Fibroblast of skin of right biceps (primary cell): ENCODE measurements at places on chromosomes 7 and 10.

DNA sequence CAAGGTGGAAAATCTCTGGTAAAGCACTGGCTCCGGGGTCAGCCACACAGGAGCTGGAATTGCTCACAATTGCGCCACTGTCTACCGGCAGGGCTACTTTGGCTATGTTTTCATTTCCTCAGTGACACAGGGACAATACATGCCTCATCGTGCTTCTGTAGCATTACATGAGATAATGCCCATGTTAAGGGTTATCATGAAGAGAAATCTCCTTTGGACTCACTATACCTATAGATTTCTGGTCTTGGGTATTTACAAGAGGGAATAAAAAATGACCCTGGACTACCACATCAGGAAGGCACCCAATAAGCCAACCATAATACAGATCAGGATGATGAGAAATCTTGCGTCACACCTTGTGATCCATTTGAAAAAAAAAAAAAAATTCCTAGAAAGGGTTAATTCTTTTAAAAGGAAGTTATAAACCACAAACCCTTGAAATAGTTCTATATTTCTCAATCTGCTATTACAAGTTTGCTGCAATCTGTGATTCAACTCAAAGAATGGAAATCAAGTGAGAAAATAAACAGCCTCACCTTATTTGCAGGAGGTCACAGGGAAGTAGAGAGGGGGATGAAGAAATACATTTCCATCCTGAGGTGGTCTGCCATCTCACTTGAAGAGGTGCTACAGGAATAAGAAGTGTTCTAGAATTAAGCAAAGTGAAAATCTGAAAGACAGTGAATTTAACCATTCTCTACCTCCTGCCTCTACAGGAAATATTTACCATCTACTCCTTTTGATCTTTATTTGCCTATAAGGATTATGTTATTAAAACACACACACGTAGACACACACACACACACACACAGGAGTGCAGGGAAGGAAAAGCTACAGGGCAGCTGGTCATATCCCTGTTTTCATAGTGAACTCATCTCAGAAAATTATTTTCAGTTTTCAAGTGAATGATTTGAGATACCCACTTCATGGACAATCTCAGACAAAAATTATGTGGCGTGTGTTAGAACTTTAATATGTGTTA lies 231.3 kb upstream of the CELF2 start:
- peak; percentile 70 for DNase-seq

DNA sequence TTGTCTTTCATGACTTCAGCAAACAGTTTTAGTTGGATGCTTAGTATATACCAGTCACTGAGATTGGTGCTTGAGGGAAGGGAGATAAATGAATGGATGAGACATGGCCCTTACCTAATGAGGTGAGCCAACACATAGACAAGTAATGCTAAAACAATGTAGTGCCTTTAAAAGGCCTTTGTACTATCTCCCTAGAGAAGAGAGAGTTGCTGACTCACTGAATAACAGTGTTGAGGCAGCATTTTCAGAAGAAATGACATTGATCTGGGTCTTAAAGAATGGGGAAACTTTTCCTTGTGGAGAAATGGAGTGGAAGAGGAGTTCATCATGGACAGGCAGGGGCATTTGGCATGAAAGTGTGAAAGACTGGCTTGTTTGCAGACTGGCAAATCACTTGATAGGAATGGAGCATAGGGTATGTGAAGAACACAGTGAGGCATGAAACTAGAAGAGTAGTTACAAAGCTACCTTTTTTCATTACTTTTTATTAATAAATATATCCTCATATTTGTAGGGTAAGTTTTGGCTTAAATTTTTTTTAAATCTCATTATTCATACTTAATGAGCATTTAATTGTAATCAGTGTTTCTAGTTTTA lies 91.2 kb downstream of the KAT6B start:
- DNase-seq: peak; percentile 86

GRCh38 chr7:24889611-24890010 lies 90.4 kb downstream of the OSBPL3 start:
- no peak for DNase-seq

GRCh38 chr10:58179238-58179637 lies 88.5 kb downstream of the IPMK start:
- DNase-seq: no peak

- DNase-seq: peak; percentile 7
These were observed 116.0 kb downstream of the SLIT1 start for GRCh38 chr10:97069576-97070362.

GRCh38 chr10:22598478-22598877 lies 115.9 kb downstream of the PIP4K2A start:
- DNase-seq: no peak

GRCh38 chr10:43871545-43871944 lies 222.9 kb upstream of the ZNF32 start:
- no peak for DNase-seq

DNA sequence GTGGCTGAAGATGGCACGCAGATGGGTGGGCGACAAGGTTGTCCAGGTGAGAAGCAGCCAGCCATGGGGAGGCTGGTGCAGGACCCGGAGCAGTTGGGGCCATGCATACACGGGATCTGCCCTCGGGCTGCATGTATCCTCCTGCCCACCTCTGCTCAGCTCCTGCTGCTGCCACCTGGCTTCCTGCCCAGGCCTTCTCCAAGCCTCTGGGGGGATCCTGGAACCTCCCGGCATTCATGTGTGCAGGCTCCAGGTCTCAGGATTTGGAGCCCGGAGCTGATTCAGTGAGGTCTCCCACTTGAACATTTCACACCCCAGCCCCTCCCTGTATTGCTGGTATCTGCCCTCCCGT lies 27.0 kb downstream of the PDGFA start:
- no peak for DNase-seq

DNA sequence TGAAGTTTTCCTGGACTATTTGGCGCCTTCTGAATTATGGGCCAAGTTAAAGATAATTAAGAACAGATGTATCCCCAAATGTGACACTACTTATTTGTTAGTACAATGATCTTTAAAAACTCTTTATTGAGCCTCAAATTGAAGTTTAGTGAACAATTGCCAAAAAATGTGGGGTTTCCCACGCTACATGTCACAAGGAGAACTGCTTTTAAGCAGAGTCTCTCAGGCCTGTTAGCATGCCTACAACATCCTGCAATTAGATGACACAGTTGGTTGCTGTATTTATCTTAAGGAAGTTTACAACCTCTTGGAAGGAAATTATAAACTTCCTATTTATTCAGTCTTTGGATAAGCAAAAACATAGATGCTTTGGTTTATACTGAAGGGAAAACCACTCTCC lies 733.0 kb downstream of the TNS3 start:
- peak; percentile 82 for DNase-seq

- DNase-seq: no peak
These were observed 107.3 kb upstream of the TMEM72 start for GRCh38 chr10:44803862-44804261.

- no peak for DNase-seq
These were observed 25.4 kb downstream of the KAT6B start for GRCh38 chr10:74851831-74852230.

DNA sequence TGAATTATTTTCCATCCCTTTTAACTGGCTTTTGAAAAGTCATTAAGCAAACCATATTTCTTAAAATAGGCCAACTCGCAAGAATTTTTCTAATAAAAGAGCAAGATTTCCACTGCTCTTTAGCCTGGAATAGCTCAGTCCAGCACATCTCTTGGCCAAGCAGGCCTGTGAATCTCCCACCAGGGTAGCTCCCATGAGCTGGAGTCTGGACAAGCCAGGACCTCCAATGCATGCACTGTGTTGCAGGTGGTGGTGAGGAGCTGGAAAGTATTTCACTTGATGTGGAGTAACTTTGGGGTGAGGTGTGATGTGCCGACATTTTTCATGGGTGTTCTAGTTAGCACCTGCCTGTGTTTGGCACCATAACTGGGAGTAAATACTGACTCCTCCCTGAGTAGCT lies 117.3 kb upstream of the TBX20 start:
- no peak for DNase-seq

DNA sequence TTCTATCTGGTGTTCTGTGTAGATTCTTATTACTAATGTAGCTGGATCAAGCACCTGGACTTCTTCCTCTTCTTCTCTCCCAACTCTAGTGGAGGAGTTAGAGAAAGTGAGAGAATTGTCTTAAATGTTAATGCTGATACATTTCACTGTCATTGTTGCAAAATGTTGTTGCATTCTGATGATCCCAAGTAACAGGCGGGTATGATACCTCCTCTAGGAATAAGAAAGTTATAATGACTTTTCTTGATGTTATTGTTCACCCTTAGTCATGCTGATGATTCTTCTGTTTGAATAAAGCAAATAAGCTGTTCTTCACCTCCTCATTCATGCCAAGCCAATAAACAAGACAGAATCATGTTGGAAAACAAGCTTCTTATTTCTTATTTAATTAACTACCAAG lies 9.1 kb downstream of the CHRM2 start:
- no peak for DNase-seq

DNA sequence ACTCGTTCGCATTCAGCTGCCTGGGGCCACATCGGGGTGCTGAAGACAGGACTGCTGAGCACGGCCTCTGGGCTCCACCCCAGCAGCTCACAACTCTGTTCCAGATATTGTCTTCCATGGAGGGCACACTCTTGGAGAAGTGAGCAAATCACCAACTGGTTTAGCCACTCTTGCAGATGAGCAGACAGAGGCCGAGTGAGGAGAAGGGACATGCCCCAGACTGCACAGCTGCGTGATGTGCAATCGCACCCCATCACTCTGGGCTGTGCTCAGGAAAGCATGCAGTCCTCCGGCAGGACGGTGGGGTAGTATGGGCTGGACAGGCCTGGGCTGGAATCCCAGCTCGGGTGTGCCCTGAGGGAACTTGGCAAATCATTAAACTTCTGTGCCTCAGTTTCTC lies 111.6 kb downstream of the FAM53B start:
- no peak for DNase-seq

DNA sequence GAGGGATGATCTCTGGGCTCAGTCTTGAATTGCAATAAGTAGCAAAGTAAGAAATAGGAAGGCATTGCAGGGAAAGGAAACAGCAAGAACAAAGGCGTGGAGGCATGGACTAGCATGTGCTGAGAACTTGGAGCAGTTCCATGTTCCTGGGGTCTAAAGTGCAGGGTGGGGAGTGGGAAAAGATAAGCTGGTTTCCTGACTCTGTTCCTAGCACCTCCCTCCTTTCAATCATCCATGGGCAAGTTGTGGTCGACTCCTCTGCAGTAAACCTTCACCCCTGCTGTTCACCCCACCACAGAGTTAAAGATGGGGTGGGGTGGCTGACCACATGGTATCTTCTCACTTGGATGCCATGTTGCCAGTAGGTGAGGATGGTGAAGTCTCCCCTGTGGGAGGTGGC lies 29.6 kb downstream of the RPS24 start:
- DNase-seq: no peak

GRCh38 chr10:96212911-96213310 lies 58.5 kb downstream of the BLNK start:
- no peak for DNase-seq

GRCh38 chr10:2130705-2131305 lies 393.5 kb upstream of the ADARB2 start:
- no peak for DNase-seq

DNA sequence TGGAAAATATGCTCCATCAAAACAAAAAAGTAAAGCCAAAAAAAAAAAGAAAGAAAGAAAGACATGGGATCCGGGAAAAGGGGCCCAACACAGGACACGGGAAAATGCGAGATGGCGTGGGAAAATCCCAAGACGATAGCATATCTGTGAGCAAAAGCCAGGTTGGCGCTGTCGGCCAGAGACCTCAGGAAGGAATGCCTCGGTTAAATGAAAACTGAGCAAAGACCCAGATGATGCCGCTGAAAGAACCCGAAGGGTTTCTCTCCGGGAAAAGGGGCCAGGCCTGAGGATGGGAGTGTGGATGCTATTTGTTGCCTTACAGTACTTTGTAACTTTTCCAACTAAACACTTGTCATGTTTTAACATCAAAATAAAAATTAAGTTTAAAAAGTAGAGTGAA lies 49.5 kb upstream of the PPP2R2D start:
- no peak for DNase-seq

DNA sequence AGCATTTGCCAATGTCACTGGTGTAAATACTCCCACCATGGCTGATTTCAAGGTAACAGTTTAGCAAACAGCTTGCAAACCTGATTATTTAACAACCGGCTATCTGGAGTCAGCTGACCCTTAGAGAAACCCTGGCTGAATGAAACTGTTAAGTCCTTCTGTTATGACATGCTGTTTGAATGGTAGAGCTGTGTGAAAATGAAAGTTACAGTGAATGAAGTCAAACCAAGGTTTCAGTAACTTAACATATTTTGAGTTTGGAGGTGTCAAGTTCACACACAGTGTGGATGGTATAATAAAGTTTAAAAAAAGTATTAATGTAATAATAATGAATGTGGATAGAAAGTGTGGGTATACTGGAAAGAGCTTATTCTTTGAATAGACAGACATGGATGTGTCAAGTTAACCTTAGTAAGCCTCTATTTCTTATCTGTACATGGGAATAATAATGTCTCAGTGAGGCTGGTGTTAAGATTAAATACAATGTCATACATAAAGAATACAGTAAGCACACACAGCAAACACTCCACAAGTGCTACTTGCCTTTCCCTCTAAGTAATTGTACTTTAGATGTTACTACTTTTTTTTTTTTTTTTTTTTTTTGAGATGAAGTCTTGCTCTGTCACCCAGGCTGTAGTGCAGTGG lies 150.4 kb downstream of the TAX1BP1 start:
- no peak for DNase-seq

DNA sequence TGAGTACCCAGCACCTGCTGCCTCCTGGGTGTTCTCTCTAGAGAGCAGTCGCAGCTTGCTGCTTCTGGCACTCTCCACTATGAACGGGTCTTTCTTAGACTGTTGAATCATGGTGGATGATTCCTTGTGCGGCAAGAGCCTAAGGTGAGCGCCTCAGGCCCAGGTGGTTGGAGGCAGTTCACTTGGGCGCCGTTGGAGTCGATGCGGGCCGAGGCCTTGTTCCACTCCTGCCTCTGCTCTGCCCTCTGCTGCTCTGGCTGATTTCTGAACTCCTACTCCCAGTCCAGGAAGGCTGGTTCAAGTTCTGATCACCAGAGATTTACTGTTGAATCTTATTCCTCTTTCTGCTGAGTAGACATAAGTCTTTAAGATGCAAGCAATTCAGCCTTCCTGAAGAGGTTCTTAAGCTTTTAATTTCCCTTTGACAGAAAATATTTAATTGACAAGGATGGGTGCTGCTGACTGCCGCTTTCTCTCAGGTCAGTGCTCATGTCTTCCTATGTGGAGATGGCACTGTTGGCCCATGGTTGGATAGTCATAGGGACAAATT lies 10.4 kb downstream of the YKT6 start:
- DNase-seq: no peak

DNA sequence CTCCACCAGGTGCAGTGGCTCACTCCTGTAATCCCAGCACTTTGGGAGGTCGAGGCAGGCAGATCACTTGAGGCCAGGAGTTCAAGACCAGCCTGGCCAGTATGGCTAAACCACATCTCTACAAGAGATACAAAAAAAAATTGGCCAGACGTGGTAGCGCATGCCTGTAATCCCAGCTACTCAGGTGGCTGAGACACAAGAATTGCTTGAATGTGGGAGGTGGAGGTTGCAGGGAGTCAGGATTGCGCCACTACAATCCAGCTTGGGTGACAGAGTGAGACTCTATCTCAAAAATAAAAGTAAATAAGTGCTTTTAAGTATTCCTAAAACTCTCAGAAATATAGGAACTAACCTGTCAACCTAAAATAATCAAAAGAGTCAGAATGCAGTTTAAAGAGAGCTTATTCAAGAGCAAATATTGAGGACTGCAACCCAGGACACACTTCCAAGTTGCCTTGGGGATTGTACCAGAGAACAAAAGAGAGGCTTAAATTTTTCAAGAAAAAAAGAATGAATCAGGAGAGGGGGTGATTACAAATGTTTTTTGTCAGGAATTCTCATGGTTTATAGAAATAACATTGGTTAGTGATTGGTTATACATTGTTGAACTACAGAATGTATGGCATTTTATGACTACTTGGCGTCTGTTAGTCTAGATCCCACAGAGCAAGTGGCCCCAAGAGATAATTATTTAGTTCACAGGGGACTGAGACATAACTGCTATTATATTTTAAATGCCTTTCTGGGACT lies 33.2 kb upstream of the PPP1R9A start:
- peak; percentile 36 for DNase-seq
